ENCODE measurements at places on chromosomes 2 and 18.

DNA sequence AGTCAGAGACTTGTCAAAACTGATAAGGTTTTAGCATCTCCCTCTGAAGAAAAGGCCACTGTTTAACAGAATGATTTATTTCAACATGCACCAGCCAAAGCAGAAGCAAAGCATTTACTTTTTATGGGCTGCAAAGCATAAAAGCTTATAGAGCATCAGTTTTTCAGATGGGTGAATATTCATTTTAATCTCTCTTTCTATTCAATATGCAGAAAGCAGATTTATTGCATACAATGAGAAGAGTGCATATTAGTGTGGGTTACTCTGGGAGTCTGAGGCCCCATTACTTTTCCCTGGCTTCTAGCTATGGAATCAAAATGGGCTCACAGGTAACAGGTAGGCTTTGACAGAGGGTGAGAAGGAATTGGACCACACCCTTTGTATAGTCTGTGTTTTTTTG, 9.0 kb downstream of the PTPRM start:
- DNase-seq = no peak

DNA sequence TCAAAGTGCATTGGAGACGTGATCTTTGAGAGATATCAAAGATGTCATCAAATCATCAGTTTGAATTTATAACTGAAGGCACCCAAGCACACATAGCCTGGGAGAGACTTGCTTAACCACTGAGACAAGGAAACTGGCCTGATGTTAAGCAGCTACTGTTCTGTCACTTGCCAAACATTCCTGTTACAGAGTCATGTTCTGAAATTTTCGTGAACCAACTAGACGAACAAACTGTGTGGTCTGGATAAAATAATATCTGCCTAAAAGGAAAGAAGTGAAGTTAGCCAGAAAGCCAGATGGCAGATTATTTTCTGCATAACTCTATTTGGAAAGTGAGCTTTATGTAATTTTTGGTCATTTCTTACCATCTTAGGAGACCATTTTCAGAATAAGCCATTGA, 51.4 kb downstream of the SPATS2L start:
- no peak for DNase-seq

DNA sequence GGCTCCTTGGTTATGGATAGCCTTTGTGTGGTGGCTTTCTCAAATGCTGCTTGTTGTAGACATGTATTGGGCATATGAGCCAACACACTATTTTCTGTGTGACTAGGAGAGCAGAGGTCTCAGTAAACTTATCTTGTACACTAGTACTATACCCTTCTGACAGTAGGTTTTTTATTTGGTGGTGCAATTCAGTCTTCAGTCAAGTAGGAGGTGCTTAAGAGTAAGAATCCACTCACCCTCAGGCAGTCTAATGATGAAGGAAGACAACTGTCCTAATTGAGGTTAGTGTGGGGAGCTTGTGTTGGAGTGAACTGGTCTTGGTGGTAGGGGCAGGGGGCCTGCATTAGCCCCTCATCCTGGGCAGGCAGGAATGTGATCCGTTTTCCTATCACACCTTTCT, 164.0 kb downstream of the SLC4A10 start:
- DNase-seq = no peak

GRCh38 chr2:239610457-239611221, 209.8 kb upstream of the HDAC4 start:
- no peak for DNase-seq

GRCh38 chr2:69017080-69017479, 4.1 kb downstream of the ANTXR1 start:
- DNase-seq = no peak

All from stimulated activated CD4-positive, alpha-beta T cell treated with anti-CD3 and anti-CD28 coated beads, Interleukin-2, amount 100 ng/mL, for 24 hours (primary cell).